Stimulated activated CD8-positive, alpha-beta memory T cell treated with anti-CD3 and anti-CD28 coated beads, Interleukin-2, amount 100 ng/mL, for 48 hours (primary cell): ENCODE measurements at places on chromosomes 3 and 15.

DNA sequence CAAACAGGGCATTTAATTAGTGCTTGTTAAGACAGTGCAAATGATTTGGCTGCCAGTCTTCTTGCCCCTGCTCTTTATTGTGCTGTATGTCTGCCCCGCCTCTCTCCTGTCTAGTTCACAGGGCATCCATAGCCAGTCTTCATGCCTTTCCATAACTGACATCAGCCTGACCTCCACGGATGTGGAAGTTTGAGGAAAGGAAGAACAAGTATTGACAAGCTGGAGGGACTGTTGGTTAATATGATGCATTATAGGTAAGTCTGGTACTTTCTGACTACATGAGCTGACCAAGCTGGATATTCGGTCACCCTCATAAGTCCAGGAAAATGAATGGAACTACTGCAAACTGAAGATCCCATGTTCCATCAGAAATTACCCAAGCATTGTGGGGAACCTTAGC lies 325.9 kb downstream of the TIGIT start:
- no peak for DNase-seq

GRCh38 chr3:148366743-148367410 lies 330.8 kb upstream of the AGTR1 start:
- DNase-seq, result no peak

DNA sequence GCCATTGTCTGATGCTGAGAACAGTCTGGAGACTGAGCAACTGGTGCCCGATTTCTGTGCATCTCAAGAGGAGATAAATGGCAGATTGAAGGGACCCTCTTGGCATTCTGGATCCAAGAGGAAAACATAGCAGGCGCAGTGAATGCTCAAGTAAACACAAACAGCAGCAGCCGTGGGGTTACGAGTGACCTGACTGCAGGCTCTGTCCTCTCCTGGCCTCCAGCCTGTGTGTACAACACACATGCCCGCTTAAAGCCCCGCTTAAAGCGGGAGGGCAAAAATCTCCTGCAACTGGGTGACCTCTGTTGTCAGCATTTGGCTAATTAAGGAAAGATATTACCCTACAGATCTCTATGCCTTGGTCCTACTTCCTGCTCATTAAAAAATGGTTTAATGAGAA lies 120.5 kb downstream of the GREM1 start:
- no peak for DNase-seq

DNA sequence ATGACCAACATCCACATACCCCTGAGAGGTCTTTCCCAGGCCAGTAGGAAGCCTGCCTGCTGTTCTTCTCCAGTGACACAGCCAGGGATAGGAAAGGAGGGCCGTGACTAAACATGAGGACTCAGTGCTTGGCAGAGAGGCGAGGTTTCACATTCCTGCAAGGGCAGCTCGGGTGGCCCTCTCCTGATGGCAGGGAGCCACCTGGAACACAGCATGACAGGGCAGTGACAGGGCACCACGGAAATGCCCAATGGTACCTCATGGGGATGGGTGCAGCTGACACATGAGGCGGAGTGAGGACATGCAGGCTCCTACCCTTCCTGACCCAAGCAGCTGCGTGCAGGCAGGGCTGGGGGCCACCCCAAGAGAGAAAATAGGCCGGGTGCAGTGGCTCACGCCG lies 7.4 kb upstream of the TGM5 start:
- no peak for DNase-seq

DNA sequence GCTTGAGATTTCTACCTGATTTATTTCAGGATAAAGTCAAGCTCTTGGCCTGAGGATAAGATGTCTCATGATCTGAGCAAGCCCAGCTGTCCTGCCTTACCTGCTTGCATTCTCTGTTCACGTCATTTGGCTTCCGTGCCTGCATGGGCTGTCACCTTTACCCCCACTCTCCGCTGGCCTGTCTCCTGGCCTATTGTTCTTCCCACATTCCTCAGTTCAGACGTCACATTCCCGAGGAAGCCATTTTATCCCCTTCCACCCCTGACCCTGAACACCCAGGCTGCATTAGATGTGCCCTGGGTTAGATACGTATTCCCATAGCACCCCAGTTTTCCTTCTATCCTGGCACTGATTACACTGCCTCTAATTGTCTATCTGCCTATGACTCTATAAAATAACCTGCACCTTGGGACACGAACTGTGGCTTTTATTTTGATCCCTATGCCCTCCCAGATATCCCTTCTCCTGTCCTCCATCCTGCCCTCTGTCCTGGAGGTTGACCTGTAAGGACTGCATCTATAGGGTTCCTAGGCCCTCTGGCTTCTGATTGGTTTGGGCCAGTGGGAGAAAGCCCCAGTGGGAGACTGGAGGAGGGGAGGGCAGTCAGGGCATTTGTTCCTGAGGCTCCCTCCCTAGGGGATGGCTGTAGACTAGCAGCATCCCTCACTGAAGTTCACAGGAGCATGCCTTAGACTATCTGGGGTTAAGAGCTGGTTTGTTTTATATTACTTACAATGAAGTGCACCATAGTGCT lies 19.2 kb upstream of the UBE2Q2 start:
- DNase-seq, result no peak

- no peak for DNase-seq
Observed at GRCh38 chr15:74121039-74121438, 9.3 kb upstream of the ISLR2 start.

DNA sequence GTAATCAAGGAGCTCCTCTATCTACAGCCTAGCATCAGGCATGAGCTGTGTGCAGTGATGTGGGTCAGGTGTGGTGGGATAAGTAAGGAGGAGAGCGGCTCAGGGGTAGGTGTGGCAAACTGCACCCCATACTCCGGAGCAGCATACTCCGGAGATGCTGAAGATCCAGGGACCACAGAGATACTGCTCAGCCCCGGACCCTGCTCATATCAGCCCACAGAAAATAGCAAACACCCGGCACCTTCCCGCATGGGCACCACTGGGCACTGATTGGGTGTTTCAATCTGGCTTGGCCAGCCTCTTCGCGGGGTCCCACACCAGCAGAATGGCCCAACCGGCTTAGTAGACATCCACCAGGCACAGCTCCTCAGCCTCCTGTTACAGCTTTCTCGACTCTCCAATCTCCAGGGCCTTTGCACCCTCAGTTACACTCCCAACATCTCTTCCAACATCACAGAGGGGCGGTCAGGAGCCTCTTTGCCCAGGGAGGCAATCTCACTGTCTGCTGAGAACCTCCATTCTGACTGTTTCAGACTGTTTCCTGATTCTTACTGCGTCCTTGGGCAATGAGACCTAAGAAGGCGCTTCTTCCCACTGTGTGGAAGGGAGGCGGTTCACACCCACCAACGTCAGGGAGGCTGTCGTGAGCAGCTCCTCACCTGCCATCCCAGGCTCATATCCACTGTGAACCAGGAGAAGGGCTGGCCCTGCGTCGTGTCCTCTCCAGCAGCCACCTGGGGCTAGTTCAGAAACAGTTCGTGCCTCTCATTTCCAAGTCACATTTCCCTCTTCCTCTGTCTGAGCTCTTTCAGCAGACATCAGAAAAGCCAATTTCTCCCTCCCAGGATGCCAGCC lies 59.8 kb downstream of the CAPN7 start:
- DNase-seq, result no peak

- DNase-seq, result peak; percentile 36
Observed at GRCh38 chr15:80234883-80235282, 17.1 kb downstream of the CTXND1 start.

GRCh38 chr3:89165636-89166263 lies 58.3 kb downstream of the EPHA3 start:
- DNase-seq, result no peak

- DNase-seq, result peak; percentile 16
Observed at GRCh38 chr3:50205413-50206276, 574 bp downstream of the SLC38A3 start.

GRCh38 chr3:120404876-120405275 lies 45.9 kb downstream of the FSTL1 start:
- no peak for DNase-seq
